ENCODE measurements at places on chromosomes 3 and 15.

- DNase-seq, result no peak
These were observed 133.5 kb upstream of the GADL1 start for GRCh38 chr3:31027914-31028313.

DNA sequence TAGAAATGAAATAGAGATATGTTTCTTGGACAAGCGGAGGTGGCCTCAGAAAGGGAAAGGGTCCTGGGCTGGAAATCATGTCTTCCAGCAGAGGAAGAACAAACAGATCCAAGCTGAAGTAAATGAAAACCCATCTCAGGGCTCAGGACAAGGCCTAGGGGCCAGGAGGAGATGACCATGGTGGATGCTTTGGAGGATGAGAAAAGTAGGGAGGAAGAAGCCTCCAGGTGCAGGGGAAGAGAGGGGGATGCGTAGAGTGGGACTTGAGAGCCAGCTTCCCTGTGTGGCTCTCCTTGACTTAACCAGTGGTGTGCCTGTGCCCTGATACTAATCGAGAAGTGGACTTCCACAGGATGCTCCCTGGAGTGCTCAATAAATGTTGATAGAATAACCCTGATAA lies 203.2 kb downstream of the FAM43A start:
- no peak for DNase-seq

GRCh38 chr3:42205800-42206514 lies 60.0 kb downstream of the CCK start:
- DNase-seq, result no peak

DNA sequence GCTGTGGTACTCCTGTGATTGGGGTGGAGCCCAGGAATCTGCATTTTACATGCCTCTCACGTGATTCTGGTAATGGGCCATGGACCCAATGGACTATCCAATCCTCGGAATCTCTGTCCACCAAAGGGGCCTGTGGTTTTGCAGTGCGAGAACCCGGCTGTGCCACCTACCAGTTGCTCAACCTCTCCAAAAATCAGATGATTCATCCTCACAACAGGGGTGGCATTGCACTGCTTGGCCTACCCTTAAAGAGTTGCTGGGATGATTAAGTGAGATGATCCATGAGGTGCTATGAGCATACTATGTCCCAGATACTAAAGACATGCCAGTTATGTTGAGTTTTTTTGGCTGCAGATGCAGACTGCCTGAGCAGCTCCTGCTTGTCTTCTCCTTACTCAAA lies 5.1 kb downstream of the ANP32A start:
- DNase-seq, result peak; percentile 84

- DNase-seq, result no peak
These were observed 52.3 kb downstream of the MAP2K5 start for GRCh38 chr15:67594770-67595169.

DNA sequence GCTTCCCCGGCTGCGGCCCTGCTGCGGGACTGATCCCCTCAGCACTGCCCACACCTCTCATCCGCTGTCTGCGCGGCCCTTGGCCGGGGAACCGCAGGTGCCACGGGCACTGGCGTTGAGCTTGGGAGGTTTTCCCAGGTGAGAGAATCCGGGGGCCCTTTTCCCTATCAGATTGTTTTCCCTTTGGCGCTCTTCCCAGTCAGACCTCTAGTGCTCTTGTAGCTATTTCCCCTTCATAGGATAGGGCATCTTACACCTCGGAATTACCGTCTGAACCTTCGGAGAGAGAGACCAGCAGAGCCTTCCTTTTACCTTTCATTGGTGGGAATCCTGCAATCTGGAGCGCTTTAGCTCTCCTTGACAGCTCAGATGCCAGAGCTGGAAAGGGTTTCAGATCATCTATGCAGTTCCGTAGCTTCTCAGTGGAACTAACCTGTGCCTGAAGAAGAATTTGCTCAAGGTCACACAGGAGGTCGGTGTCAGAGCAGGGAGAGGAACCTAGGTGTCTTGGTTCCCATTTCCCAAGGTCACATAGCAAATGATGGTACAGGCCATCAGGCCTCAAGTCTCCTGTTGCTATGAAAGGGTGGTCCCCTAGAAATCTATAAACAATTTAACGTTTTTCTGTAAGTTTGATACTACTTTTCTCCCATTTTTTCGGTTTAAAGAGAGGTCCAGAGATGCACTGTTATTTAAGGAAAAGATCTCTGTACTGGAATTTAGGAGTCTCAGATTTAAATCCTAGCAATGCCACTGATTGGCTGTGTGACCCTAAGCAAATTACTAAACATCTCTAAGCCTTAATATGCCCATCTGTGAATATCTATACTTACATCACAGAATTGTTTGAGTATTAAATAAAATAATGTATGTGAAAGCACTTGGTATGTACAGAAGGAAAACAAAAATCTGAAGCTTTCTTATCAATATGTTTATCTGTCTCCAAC lies 916 bp downstream of the IDH3A start:
- no peak for DNase-seq

DNA sequence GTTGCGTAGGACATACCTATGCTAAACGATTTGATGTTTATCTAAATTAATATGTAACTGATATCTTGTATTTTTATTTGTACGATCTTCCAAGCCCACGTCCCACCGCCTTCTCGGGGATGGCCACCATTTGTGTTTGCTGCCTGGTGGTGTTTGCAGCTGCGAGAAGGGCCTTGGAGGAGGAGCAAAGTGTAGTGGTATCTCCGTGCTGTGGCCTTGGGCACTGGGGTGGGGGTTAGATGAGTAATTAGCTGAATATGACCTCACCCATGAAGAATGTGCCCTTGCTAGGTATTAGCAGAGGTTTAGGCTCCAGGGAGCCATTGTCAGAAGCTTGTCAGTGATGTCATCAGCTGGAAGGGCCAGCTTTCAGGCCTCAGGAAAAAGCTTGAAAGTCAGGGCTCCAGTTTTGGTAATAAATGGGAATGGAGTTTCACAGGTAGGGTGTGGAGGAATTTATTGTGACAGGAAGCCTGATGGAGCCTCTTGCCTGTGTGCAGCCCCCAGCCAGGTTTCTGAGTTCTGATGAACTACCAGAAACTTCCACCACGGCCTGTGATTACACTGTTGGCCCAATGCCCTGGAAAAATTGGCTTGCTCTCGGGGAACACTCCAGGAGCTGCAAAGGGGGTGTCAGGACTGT lies 41.0 kb downstream of the FLNB start:
- peak; percentile 77 for DNase-seq

- DNase-seq, result peak; percentile 50
These were observed 60.8 kb upstream of the GALNT15 start for GRCh38 chr3:16113704-16114103.

- no peak for DNase-seq
These were observed 162.9 kb upstream of the CMC1 start for GRCh38 chr3:28078536-28078935.

- DNase-seq, result no peak
These were observed 74.3 kb upstream of the VGLL4 start for GRCh38 chr3:11717768-11718636.
